H4 (cell line): ENCODE measurements at places on chromosomes 11 and 22.

GRCh38 chr22:37068859-37069258 is 17.3 kb downstream of the KCTD17 start:
- DNase-seq, result no peak

GRCh38 chr22:26656891-26657851 is at the start of gene MIAT:
MIAT (plus strand) TSS chr22:26657588.
- DNase-seq, result no peak

DNA sequence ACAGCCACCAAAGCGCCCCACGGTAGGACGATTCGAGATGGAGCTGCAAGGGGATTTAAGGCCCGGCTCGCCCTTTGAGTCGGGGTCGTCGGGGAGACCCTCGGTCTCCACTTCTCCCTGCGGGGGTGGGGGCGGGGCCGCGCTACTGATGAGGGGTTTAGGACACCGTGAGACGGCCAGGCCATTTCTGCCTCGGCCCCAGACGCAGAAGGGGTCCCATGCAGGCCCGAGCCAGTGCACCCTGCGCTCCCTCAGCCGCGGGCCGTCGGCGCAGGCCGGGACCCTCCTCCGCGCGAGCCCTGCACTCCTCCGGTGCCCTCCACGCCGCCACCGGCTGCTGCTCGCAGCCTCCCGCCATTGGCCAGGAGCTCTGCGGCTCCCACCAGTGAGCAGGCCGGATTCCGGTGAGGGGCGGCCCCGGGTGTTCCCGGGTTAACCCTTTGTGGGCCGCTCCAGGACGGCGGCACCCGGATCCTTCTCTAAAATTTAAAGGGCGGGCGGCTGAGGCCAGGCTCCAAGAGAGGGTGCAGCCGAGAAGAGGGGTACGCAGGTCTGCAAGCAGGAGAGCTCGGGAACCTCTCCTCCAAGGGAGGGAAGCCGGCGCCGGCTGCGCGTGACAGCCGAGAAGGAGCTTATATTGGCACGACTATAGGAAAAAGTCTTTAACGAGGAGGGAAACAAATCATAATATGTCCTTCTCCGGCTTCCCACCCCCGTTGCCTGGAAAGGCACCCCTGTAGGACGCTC is 18.0 kb downstream of the CREB3L1 start:
- DNase-seq, result peak; percentile 77

DNA sequence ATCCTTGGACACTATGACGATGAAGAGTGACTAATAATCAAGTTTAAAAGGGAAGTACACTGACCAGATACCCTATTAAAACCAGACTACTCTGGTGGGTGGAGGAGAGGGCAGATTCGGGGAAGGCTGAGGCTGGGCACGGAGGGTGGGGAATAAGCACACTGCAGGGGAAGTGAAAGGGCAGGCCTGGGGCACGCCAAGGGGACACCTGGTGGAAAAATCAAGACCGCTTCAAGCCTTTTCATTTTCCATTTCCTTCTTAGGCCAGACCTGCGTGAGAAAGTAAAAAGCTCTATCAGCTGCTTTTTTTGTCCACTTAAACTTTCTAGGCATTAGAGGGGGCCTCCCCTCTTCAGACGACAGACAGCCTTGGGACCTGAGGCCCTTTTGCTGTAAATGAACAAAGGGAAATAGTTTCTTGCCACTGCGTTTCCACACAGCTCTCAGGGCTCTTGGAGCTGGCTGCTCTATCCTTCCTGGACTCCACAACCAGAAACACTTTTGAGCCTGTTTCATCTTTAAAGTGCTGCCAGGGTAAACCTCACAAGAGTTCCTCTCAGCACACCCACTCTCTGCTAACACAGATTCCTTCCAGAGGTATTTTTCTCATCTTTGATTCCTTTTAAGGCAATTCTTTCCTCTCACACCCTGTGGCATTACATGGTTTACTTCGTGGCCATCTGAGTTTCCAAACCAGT is 25.0 kb upstream of the SERPIND1 start:
- DNase-seq, result no peak

DNA sequence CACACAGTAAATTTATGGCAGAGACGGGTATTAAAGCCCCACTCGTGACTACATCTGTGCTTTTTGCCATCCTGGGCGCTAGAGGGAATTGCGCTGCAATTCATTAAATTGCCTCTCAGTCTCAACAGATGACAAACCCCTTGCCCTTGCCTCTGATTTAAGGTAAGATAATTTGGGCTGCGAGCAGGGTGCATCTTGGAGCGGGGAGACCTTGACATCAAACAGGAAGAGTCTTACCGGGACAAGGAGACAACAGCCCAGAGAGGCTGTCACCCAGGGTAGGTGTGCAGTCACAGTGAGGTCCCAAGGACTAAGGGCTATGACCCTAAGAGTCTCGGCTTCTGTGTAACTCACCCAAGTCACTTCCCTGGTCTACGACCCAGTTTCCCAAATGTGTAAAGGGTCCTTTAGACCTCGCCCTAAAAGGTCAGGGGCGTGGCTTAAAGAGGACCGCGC is 449 bp upstream of the TOM1 start:
- DNase-seq, result no peak

DNA sequence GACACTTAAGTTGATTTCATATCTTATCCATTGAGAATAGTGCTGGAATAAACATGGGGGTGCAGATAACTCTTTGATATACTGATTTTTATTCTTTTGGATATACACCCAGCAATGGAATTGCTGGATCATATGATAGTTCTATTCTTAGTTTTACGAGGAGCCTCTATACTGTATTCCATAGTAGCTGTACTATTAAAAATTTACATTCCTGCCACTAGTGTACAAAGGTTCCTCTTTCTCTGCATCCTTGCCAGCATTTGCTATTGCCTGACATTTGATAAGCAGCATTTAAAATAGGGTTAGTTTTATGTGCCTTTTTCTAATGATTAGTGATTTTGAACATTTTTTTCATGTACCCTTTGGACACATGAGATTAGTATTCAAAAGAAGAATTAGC is 554.2 kb downstream of the JRKL start:
- DNase-seq, result no peak

GRCh38 chr11:17067417-17067816 is 10.1 kb downstream of the RPS13 start:
- no peak for DNase-seq

DNA sequence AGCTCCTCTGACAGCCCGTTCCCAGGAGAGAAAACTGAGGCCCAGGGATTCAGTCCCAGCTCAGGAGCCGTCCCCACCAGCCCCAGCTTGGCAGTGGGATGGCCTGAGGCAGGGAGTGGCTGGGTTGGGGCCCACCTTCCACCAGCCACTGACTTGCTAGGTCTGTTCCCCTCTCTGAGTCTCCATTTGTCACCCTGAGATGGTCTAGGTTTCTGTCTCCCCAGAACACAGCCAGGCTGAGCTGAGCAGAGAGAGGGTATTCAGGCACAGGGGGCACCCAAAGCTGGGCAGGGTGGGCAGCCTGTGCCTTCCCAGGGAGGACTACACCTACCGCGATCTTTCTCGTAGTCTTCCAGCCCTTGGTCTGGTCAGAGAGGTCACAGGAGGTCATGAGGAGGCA is 95.7 kb downstream of the PDE2A start:
- no peak for DNase-seq

DNA sequence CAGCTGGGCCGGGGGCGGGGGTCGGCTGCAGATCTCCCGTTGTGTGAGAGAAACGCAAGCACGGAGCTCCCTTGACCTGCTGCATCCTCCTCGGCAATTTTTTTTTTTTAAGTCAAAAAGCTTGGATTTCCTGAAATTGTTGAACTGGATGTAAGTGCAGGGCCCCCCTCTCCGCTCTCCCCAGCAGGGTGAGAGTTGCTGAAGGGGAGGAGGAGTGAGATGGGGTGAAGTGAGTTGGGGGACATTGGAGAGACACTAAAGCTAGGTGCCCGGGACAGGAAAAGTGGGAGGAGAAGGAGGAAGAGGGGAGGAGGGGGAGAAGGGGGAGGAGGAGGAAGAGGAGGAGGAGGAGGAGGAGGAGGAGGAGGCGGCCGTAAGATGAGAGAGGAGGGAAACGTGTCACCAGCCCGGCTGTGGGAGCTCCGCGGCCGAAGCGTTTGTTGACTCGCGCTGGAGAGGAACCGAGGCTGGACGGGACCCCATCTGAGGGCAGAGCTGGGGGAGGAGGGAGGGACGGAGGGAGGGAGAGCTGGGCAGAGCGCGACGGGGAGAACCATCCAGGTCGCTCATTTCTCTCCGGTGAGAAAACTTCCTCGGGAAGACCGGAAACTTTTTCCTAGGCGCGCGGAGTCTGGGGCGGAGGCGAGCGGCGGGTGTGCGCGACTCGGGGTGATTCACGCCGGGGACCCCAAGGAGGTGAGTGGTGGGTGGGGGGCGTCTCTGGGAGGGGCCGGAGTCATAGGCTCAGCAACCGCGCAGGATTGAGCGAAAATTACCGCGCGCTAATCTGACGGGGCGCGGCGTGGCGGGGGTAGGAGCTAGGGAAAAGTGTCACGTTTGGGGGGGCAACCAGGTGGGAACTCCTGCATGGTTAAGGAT is 80.2 kb downstream of the PRR5L start:
- peak; percentile 30 for DNase-seq

DNA sequence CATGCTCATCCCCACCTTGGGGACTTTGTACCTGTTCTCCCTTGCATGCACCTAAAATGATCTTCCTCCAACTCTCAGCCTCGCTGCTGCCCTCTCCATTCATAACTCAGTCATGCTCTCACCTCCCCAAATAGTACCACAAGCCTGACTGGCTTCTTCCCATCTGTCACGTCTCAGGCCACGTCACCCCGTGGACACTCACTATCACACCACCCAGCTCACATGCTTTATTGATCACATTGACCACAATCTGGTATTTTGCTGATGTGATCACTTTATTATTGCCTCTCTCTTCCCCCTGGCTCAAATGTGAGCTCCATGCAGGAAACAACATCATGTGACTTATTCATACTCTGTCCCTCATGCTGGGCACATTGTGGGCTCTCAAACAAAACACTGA is 9.2 kb upstream of the SGSM1 start:
- DNase-seq, result no peak

DNA sequence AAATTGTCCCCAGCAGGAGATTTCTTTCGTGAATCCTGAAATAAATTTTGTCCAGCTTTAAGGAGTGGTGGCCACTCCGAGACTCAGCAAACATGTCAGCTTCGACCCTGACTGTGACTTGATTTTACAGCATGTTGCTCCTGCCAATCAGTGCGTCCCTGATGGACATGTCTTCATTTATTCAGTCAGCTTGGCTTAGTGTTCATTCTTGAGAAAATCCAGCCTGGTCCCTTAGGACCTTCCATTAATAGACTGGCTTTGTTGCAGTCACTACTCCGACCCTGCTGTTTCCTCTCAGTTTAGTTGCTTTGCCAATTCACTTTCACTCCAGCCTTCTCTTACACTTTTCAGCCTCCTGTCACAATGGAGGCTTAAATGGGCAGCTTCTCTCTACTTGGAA is 30.5 kb downstream of the TMPRSS5 start:
- no peak for DNase-seq

GRCh38 chr11:115499241-115499799 is 4.9 kb downstream of the CADM1 start:
- no peak for DNase-seq

- DNase-seq, result peak; percentile 51
Measured at GRCh38 chr11:12200279-12200990, 90.0 kb downstream of the MICAL2 start.

DNA sequence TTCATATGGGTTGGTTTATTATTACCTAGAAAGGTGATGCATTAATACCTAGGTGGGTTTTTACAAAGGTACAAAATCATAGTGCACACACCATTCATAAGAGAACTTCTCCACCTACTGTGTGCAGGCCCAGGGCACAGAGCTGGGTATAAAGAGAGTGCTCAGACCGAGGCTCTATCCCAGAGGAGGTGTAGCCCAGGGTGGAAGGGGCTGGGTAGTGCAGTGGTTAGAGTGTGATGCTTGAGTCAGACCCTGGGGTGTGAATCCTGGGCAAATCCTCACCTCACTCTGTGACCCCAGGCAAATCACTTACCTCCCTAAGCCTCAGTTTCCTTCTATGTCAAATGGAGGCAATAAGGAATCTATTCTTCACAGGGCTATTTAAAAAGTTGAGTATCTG is 32.2 kb downstream of the PARVG start:
- DNase-seq, result no peak

- no peak for DNase-seq
Measured at GRCh38 chr11:16047073-16047472, 309.3 kb downstream of the SOX6 start.

GRCh38 chr22:20138868-20139267 is 7.3 kb downstream of the ZDHHC8 start:
- no peak for DNase-seq

- no peak for DNase-seq
Measured at GRCh38 chr22:27250886-27251285, 550.7 kb downstream of the MN1 start.

DNA sequence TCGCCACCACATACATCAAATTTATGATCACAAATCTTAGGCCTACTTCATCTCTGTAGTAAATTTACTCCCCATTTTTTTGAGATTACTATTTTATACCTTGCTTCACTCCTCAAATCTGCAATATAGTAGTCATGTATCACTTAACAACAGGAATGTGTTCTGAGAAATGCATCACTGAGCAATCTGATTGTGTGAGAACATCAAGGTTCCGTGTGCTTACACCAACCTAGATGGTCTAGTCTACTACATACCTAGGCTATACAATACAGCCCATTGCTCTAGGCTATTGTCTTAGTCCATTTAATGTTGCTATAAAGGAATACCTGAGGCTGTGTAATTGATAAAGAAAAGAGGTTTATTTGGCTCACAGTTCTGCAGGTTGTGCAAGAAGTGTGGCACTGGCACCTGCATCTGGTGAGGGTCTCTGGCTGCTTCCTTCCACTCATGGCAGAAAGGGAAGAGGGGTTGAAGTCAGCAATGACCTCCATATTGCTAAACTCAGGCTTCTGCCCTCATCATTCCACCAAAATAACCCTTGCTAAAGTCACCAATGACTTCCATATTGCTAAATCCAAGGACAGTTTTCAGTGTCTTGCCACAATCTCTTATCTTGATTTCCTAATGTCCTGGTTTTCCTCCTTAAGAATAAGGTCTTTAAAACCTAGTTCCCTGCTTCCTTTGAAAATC is 140.3 kb downstream of the RBFOX2 start:
- DNase-seq, result no peak

DNA sequence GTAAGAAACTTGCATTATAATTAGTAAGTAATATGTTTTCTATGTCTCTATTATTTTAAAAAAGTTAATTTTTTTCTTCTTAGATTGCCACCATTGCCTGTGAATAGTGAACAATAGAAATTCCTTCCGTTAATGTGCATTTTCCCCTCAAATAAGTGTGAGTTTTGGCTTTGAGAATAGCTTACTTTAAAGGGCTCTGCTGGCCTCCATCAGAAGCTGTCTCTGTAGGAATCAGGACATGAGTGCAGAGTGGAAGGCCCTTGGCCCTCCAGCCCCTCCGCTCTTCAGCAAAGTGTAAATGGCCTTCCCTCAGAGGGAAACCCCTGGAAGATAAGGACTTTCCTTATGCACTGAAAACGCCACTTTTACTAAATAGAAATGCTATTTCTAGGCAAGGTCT is 24.1 kb upstream of the ADORA2A start:
- no peak for DNase-seq

- no peak for DNase-seq
Measured at GRCh38 chr11:134639586-134640330, 227.7 kb upstream of the B3GAT1 start.
